ENCODE measurements at places on chromosomes 5 and 9.

DNA sequence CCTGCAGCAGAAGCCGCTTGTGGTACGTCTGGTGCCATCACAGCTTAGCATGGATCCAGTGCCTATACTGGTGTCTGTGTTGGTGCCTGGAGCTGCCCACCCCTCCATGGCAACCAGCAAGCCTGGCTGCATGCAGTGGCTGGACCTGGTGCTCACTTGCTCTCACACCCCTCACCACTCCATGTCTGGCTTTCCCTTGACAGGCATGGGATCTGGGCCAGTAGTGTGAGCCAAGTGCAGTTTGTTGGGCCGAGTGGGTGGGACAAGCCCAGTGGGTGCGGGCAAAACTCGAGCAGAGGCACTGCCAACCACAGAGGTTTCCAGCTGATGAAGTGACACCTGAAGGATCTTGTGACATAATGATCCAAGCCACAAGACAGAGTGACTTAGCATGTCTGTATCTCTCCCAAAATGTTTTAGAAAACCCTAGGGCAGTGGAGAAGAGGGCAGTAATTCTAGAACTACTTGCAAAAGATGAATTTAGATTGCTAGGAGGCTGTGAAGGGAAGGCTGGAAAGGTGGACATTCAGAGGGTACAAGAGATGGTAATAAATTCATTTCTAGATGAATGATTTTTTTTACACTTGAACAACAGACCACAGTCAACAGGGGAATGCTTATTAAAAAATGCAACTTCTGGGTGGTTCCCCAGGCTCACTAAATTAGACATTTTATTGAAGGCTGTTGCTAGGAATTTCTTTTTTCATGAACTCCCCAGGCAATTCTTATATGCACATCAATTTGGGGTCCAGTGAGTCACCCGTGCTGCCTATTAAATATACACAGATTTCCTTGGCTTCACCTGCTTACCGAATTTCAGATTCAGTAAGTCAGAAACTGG is 660.3 kb downstream of the TLR4 start:
- no peak for DNase-seq

GRCh38 chr5:77076961-77077828 is 9.9 kb downstream of the ZBED3 start:
- peak; percentile 26 for DNase-seq

DNA sequence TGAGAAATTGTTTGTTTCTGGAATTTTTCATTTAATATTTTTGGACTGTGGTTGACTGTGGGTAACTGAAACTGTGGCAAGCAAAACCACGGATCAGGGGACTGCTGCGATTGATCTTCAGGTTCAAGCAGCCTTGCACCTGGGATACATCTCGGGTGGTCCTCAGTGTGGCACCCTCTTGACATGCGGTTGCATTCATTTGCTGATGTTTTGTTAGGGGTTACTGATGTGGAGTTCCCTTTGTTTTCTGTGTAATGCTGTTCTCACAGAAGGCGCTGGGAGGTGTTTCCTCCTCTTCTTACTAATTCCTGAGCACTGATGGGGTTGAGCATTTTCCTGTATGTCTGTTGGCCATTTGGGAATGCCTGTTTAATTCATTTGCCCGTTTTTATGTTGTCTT is 60.4 kb downstream of the EHMT1 start:
- no peak for DNase-seq

- DNase-seq: no peak
Observed at GRCh38 chr9:129481810-129482511, 138.9 kb downstream of the C9orf50 start.

DNA sequence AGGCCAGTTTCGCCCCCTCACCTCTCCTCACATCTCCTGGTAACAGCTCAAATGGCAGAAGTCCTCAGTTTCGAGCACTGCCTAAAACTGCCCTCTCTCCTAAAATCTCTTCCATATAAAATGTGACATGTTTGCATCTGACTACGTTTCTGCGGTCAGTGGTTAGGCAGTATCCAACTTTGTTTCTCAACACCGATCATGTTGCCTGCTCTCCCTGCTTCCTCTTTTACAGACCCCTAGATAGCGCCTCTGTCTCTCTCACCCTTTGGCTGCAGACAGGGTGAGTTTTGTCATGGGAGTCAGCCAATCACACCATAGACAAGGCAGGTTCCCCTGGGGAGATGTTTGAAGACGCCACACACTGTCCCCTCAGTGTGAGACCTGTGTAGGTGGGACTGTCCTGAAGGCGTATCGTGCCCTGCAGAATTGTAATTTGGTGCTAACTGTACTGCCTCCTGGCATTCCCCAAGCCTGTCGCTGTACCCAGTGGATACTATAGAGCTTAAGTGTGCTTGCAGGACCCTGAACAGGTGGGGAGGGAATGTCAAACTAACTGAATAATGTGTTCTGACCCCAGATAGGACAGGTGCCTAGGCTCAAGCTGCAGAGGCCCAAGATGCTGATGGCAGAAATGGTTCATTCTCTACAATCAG is 1.1 kb downstream of the HEXB start:
- DNase-seq: no peak

DNA sequence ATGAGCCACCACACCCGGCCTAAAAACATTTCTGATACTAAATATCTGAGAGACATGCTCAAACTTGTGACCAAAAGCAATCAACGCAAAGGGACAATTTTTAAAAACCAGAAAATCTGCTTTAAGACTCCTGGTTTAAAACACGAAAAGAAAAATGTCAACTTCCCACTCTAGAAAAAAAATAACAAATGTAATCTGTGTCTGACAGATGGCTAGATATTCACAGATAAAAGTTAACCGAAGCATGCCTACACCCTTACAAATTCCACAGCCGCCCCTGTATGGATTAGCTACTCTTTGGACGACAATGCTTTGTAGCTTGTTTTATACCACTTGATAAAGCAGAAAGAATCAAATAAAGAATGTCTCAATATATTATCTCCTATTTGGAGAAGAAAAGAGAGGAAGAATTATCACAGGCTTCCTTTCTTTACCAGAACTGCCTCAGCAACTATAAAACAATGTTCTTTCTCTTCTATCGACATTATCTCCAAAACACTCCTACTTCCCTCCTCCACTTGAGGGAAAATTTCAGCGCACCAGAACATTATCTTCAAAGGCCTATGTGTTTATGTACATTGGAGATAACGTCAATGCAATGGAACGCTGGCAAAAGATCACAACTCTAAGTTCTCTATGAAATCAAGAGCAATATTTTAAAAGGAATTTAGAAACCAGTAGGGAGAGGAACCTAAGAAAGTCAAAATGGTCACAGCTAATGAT is 26.2 kb downstream of the CEMIP2 start:
- no peak for DNase-seq

DNA sequence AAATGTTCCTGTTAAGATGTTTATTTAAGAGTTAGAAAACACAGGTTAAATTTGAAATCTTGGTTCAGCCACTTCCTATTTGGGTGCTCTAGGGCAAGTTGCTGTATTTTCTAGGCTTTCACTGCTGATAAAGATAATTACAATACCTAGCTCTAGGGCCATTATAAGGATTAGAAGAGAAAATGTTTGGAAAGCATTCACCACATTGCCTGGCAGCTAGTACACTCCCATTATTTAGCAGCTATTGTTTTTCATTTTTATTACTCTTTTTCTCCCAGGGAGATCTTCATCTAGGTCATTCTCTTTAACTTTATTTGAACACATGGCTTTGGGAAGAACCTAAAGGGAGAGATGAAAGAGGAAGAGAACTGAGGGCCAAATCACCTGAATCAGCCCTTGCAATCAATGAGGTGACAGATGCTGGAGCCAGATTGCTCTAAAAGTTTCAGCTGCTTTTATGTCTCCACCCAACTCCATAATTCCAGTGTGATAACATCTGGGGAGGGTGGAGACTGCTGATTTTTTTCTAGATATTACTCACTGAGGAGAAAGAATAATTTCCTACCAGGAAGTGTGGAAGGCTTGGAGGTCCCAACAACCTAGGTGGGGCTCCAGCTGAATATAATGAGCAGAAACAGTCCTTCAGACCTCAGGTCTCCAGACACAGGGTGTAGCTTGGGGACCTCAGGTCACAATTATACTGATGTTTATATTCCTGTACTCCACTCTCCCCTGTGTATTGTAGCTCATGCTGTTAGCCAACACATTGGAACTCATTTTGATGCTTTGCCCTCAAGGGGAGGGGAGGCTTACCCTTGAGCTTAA is 640.0 kb downstream of the RAB3C start:
- no peak for DNase-seq

GRCh38 chr5:167226386-167226785 is 1065.1 kb upstream of the WWC1 start:
- DNase-seq: no peak

DNA sequence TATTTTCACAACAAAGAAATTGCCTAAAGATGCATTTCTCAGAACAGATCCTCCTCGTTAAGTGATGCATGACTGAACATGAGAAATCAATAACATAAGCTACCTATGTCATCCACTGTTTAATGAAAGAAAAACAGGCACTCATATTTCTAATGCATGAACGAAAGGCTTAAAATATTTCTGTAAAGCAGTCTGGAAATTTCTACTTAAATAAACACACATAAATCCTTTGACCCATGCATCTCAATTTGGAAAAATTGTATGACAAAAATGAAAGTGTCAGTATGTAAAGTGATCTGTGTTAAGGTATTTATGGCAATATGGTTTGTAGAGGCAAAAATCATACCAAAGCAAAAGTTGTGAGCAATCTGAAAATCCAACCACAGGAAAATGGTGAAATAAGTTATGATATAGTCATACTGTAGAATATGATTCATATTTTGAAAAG is 399.2 kb upstream of the GRAMD2B start:
- no peak for DNase-seq

DNA sequence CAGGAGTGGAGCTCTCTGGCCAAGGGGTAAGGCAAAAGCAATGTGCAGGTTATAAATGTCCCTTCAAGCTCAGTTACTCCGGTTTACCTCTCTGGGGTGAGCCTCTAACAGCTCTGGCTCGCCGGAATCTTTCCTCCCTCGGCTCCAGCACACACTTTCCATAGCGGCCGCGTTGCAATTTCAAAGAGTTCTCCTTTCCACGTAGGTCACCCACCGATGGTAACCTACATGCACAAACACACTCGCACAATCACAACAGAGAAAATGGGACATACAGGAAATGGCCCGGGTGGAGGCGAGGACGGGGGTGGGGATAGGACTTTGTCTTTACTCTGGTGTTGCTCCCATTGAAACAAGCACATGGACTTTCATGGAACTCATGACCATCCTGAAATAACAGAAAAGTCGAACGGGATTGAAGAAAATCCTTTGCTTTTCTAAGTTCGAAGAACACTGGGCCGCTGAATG is 1.2 kb downstream of the LHFPL2 start:
- no peak for DNase-seq

- DNase-seq: no peak
Observed at GRCh38 chr9:89768051-89768450, 163.2 kb downstream of the GADD45G start.

DNA sequence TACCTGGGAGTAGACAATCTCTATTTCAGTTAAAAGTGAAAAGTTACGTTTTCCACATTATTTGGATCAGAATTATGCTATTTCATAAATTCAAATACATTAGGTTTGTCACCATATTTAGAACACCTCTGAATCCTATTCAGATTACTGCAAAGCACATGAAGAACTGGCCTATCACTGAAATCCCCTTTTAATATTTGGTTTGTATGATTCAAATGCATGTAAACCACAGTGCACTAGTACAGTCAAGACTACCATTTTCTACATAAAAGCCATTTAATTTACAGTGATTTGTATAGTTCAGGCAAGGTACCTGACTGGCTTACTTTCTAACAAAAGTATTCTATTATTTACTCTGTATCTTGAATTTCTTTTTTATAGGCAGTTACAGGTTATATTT is 212.5 kb downstream of the MEF2C start:
- no peak for DNase-seq

DNA sequence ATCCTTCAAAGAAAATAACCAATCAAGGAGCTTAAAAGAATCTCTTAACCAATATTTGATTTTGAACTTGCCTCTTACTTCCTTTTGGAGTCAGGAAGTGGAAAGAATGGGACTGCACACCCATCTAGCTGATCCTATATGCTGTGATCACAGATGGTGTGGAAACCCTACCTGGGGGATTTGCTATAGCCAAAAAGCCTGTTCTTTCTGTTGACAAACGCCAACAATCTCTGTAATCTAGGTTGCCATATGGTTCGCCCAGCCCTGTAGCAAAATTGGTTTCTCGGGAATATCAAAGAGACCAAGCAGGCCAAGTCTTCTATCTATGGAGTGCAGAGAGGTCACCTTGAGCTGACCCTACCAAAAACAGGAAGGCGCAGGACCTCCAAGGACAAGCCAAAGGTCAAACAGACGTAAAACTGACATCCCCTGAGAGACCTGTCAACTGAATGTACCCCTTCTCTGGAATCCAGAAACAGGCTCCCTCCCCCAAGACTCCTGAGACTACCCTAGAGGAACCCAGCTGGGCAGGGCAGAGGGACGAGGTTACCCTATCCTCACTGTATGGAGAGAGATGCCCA is 19.4 kb downstream of the NRG2 start:
- DNase-seq: no peak

DNA sequence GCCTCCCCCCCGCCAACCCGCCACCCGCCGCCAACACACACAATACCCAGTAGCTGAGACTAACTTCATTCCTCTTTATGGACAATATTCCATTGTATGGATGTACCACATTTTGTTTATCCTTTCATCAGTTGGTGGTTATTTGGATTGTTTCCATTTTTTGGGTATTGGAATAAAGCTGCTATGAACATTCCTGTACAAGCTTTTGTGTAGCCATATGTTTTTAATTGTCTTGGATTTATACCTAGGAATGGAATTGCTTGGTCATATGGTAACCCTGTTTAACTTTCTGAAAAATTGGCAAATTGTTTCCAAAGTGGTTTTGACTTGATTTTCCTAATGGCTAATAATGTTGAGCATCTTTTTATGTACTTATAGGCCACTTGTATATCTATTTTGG is 4.9 kb upstream of the UBTD2 start:
- no peak for DNase-seq

GRCh38 chr5:142630927-142631539 is 54.9 kb downstream of the FGF1 start:
- DNase-seq: no peak

GRCh38 chr5:175718401-175719108 is 60.7 kb downstream of the HRH2 start:
- peak; percentile 45 for DNase-seq

- DNase-seq: no peak
Observed at GRCh38 chr9:12790883-12791282, 16.1 kb downstream of the LURAP1L start.

DNA sequence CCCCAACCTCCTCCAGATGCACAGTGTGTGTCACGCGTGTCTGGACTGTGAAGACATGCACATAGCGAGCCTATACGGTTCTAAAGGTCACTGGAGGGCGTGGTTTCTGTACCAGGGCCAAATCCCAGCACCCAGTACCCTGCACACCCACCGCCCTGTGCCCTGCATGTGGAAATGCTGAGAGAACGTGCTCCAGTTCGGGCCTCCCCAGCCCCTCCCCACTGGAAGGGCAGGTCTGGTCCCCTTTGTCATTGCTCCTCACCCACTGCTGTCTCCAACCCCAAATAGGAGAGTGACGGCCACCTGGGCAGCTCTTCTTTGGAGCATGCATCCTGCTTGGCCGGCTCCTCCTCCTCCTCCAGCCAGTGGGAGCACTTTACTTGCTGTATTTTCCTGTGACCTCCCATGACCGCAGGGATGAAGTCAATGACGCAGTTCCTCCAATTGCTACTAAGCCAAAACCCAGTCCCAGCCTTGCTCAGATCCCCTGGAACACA is 116.7 kb downstream of the WNK2 start:
- DNase-seq: no peak
